M059J (cell line): ENCODE measurements at places on chromosomes 13 and 19. TPM values are rescaled to one million over a fixed set of nuclear protein-coding genes. Genes with fewer than 3 reads are reported as not detected.

The KCTD15 gene
- 26.6 and 29.0 TPM in 2 replicates for total RNA-seq

The SDHAF1 gene
- 32.0 and 40.1 TPM in 2 replicates for total RNA-seq

The ALKBH6 gene
- 54.6 and 64.6 TPM in 2 replicates for total RNA-seq

The FZR1 gene
- total RNA-seq = 35.7 and 56.5 TPM in 2 replicates

DNA sequence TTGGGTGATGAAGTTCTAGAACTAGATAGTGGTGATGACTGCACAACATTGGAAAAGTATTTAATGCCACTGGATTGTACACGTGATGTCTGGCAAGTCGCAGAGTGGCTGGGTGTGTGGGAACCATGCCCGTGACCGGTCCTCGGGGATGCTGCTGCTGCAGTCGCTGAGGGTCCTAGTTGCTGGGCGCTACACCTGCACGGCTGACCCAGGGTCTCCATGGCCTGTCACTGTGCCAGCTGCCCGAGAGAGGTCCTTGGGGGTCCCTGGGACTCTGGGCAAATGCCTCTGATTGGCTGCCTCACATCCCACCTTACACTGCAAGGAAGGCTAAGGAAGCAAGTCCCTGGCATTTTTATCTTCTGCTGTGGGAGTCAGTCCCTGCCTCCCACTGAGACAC lies 109.1 kb upstream of the PABPC3 start:
- DNase-seq = no peak

DNA sequence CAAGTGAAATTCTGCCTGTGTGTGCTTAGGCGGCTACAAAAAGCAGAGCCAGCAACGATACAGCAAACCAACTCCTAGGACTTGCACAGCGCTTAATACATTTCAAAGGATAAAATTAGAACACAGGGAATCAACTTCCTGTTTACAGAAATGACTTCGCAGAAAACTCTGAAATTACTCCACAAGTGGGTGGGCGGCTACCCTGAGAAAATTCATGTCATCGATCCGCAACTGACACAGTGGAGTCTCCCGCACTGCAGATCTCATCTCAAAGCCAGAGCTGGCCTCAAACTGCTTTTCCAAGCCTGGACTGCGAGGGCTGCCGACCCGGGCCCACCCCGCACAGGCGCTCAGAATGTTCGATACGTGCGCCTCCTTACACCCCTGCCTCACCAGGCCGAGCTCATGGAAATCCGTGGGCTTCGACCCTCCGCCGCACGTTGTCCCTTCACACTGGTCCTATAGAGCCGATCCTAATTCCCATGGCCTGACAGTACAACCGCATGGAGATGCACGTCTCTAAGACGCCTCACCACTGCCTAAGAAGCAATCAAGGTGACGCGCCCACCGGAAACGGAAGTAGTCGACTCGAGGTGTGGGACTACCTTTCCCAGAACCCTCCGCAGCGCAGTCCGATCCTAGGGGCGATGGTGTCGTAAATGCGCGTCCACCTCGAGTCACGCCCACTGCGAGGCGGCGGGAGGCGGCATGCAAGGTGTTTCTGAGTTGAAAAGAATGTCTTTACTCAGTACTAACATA lies at the start of gene ZNF229:
Gene ZNF229, minus strand, starts transcription at position 557 of the 759 bp plus-strand sequence. CDS start 5,625 bp downstream, outside the sequence.
- DNase-seq = peak; percentile 96

- DNase-seq = no peak
Observed at GRCh38 chr19:12913851-12914690, 5.0 kb downstream of the SYCE2 start.

DNA sequence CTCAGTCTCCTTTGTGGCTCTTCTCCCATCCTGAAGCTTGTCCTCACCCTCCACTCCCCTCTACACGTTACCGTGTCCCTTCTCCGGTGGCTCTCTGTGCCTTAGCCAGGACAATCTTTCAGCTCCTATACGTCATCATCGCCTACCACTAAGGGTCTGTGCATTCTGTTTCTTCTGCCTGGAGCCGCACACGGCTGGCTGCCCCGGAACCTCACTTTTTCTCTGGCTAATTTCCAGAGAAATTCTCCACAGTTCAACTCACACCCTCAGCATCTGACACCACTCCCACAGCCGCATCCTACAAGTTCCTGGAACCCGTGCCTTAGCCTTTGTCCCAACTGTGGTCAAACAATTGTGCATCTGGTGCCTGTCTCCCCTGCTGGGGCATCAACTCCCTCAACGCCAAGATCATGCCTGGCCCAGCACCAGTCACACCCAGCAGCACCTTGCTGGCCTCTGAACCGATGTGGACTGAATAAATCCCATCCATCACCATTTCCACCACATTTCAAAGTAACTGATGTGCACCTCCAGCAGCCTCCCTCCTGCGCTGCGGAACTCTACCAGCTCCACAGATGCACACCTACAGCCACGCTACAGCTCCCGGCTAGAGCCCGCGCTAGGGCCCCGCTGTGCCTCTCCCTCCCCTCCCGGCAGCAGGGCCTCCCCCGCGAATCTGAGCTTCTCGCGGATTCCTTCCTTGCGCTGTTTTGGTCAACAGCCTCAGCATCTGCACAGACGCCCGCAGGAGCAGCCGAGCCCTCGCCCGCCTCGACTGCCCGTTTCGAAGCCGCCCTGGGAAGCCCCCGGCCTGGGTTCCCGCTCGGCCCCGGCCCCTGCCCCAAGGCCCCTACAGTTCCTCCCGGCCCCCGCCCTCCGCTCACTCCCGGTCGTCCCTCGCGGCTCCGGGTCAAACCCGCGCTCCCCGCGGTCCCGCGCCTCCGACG lies 689 bp downstream of the DCUN1D2 start:
- peak; percentile 43 for DNase-seq

GRCh38 chr19:45056831-45057230 lies 18.0 kb downstream of the CLASRP start:
- no peak for DNase-seq

- peak; percentile 72 for DNase-seq
Observed at GRCh38 chr19:4933528-4933927, 24.2 kb downstream of the UHRF1 start.

DNA sequence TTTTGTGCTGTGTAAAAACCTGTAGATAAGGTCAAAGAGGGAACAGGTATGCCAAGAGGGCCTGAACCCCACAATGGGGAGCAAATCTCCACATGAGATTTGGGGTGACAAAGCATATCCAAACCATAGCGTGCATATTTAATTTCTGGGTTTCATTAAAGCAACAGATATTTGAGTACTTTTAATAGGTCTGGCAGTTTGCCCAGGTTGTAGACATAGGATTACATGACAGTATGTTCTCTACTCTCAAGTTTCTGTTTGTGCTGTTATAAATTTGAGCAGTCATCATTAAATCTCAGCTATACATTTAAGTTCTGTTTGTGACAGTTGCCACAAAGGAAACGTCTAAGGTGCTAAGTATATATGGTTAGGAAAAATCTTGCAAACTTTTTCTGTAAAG lies 236.4 kb downstream of the ATP8A2 start:
- no peak for DNase-seq

DNA sequence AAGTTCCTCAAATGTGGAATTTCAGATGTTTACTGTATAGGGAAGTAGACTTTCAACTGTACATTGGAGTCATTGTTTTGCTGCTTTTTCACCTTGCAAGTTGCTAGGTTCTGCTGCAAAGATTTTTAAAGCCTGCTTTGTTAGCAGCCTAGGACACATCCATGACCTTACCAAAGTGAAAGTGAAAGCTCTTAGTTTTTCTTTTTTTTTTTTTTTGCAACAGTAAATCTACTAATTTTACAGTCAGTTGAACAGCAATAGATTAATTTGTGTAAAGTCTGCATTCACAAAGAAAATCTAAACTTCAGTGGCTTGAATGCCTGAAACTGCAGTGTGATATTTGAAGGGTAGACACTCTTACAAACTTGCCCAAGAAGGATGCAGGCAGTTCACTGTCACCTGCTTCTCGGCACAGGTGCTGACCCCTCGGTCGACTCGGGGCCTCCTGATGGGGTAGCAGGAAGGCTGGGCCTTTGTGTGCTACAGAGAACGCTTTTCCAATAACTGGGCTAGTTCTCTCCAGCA lies 5.0 kb upstream of the MTIF3 start:
- DNase-seq = peak; percentile 5

The PSENEN gene
- 90.5 and 108 TPM in 2 replicates for total RNA-seq

DNA sequence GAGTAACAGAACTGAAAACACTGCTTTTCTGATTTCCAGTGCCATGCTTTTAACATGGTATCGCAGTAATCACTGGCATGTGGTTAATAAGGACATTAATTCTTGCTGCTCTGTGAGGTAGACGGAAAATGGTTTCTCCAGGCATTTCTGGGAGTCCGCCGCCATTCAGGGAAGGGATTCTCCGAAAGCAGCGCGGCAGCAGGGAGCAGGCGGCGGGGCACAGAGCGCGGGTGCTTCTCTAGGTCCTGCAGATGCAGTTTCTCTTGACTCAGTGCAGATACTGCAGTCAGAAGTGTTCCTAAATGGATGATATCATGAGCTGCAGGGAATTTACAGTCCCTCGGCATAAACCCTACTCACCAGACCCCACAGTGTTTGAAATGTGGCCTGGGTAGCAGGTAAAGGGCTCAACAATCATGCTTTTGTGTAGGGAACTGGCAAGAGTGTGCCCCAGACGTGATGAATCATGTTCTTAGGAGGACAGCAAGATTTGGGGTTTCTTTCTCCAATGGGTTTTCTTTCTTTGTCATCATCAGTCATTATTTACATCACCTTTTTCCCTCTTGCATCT lies 338.6 kb upstream of the ARGLU1 start:
- no peak for DNase-seq

The PSG6 gene
- total RNA-seq = 0.79 and 0.89 TPM in 2 replicates

The ZNF350 gene
- total RNA-seq = 4.0 and 9.3 TPM in 2 replicates

DNA sequence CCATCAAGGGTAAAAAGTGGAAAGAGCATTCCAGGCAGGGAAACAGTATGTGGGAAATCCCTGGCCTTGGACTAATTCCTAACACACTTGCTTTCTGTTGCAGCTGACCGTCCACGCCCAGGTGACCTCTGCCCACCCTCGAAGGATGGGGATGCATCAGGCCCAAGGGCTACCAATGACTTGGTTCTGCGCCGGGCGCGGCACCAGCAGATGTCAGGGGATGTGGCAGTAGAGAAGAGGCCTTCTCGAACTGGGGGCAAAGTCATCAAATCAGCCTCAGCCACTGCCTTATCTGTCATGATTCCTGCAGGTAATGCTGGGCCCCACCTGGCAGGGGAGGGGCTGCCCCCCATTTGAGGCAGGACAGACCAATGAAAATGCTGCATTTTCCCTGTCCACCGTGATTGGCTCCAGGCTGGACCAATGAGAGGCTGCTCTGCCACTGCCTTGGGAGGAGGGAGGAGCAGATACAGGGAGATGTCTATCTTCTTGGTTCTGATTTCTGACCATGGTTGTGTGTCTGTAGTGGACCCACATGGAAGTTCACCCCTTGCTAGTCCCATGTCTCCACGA lies 12.6 kb downstream of the DNASE2 start:
- DNase-seq = no peak

The ZNF135 gene
- total RNA-seq = 1.8 and 2.0 TPM in 2 replicates

GRCh38 chr19:35461060-35461459 lies 13.0 kb downstream of the FFAR2 start:
- DNase-seq = no peak

DNA sequence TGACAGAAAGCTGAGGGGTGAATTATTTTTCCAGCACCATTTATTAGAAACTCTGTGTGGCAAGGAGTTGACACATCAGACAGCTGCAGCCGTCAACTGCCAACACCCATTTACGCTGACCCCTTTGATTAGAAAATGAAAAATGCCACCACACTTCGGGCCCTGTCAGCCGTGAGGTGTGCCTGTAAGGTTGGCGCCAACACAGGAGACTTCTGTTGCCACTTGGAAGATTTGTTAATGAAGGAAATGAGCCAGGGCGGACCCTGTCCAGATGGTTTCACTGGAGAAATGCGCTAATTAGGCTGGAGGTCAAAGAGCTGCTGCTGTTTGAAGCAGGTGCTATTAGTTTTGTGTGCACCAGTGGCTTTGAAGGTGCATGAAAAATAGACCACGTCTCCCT lies 297.5 kb downstream of the MTUS2 start:
- no peak for DNase-seq

DNA sequence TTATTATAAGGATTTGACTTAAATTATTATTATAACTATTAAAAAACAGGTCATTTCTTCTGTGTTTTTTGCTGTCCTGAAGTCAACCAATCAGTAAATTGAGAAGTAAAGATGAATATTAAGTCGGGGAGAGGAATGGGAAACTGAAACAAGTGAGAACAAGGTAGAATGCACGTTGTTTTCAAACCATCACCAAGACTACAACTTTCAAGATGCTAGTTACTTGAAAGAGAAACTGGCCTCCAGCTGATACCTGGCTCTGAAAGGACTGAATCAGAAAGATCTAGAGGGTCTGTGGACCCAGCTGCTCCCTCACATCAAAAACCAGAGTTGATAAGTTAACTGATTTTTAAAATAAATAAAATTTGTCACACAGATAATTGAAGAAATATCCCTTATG lies 1301.5 kb upstream of the ATXN8OS start:
- no peak for DNase-seq

The NLRP11 gene
- total RNA-seq = 2.4 and 4.4 TPM in 2 replicates

The DPF1 gene
- total RNA-seq = 8.3 and 18.3 TPM in 2 replicates

DNA sequence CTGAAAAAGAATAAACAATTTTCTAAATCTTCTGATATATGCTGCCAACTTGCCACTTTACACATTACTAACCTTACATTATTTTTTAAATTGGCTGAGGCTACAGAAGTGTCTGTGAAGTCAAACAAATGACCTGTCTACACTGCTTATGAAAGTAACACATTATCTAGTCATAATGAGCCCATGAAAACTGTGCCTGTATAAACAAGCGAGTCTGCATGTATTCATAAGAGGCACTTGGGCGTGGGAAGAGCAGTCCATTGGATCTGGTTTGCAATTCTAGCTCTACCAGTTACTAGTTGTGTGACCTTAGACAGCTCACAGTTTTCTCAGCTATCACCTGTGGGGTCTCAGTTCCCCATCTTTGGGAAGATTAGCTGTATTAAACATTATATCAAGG lies 3.1 kb downstream of the VPS36 start:
- no peak for DNase-seq

DNA sequence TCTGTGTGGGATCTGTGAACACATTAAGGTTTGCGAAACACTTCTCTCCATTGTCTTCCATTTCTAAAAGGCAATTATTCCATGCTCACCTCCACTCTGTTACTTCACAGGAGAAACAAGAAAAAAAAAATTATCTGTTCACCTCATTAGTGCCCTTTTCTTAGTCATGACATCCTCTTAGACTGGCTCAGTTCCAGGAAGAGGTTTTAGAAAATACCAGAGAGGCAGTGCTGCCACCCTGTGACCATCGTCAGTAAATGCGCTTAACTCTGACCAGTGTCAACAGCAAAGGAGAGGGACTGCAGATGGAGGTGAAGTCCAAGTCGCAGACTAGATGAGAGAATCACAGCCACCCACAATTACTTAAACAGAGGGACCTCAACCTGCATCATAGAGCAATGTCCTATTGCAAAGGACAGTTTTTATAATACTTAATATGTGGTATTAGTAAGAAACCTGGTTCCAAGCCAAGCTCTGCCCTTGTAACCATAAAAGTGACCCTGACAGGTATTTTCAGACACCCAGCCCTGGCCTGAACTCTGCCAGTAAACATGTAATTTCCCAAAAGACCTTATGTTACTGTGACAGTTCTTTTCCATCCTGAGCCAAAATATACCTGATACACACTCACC lies 19.4 kb downstream of the CEACAM21 start:
- peak; percentile 85 for DNase-seq

The TEX29 gene
- total RNA-seq = not detected in 2 replicates

- peak; percentile 67 for DNase-seq
Observed at GRCh38 chr13:49022472-49023144, 46.9 kb downstream of the FNDC3A start.

GRCh38 chr13:32300920-32301319 lies 14.2 kb downstream of the ZAR1L start:
- no peak for DNase-seq

The BST2 gene
- total RNA-seq = 490 and 600 TPM in 2 replicates

GRCh38 chr19:42250666-42251531 lies 4.0 kb downstream of the ERF start:
- DNase-seq = no peak
